ENCODE measurements at places on chromosomes 16 and 17. TPM values are rescaled to one million over a fixed set of nuclear protein-coding genes. Genes with fewer than 3 reads are reported as not detected.
A peak's percentile ranks its signal among the peaks of the same experiment; 100 is the strongest.

The CTRB2 gene
- not detected for total RNA-seq

DNA sequence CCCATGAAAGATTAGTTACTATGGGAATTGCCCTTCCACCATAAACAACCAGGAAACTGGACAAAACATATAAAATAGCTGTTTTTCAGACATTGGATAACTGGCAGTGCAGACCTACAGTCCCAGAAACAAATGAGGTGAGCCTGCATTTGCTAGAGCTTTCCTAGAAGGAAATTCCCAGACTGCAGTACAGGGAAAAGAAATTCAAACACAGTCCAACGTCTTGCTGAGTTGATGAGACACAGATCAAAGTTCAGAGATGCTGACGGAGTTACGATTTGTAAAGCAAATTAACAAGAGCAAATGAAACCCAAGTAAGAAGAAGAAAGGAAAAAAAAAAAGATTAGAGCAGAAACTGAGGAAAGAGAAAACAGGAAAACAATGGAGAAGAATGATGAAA lies 41.3 kb upstream of the MNT start:
- no peak for DNase-seq
- peaks cover 5% of the 10 kb centered on the region for H3K4me1 ChIP-seq
- no peak overlapping the region for H3K27ac ChIP-seq
- peak overlapping the region; percentile 3 for H3K4me3 ChIP-seq
- no peaks in the 10 kb centered on the region for H3K27me3 ChIP-seq

DNA sequence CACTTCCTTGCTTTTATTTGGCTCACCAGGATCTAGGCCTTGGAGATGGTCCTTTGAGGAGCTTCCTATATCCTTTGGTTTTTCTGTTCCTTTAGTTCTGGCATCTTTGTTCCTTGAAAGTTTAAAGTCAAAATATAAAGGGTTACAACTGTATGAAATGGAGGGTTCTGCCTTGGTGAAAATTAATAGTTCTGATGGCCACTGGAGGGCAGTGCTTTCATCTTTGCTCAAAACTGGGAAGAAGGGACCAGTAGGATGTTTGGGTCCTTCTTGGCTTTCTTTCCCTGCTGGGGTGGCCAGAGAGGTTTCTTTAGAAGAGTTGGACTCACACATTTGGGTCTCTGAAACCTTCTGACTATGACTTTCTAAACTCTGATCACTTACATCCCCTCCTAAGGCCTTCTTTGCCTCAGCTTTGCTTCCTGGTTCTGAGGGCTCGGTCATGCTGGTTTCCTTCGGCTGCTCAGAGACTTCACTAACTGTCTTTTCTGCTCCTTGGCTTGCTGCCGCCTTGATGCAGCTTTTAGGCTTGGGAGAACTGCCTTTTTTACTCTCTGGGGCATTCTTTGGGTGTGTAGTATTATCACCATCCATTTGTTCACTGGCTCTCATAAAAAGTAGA lies 10.9 kb upstream of the ITGA2B start:
- H3K27me3 ChIP-seq = no peaks in the 10 kb centered on the region
- no peaks in the 10 kb centered on the region for H3K4me1 ChIP-seq
- H3K4me3 ChIP-seq = no peak overlapping the region
- no peak for DNase-seq
- peaks cover 25% of the 10 kb centered on the region for H3K36me3 ChIP-seq

The DPEP1 gene
- 13.4 TPM for total RNA-seq

- DNase-seq = no peak
- no peak overlapping the region for H3K4me3 ChIP-seq
- no peak overlapping the region for H3K27ac ChIP-seq
- H3K36me3 ChIP-seq = peaks cover 8% of the 10 kb centered on the region
- no peaks in the 10 kb centered on the region for H3K27me3 ChIP-seq
These were observed 30.1 kb upstream of the GAA start for GRCh38 chr17:80071116-80071841.

GRCh38 chr17:38728290-38728831 lies 1.8 kb upstream of the CISD3 start:
- no peak for DNase-seq
- H3K36me3 ChIP-seq = no peaks in the 10 kb centered on the region
- H3K4me1 ChIP-seq = peaks cover 21% of the 10 kb centered on the region

Measured in type B pancreatic cell (in vitro differentiated cells).